Immature natural killer cell (primary cell): ENCODE measurements at places on chromosomes 6 and 20. TPM values are rescaled to one million over a fixed set of nuclear protein-coding genes. Genes with fewer than 3 reads are reported as not detected.

Gene SOBP
- polyA plus RNA-seq: not detected

Gene SLPI
- polyA plus RNA-seq: not detected

Gene COL9A1
- not detected for polyA plus RNA-seq

Gene OOEP
- polyA plus RNA-seq: 0.29 TPM

Gene SLA2
- 24.1 TPM for polyA plus RNA-seq

Gene PNLDC1
- 0.21 TPM for polyA plus RNA-seq

Gene UBE3D
- polyA plus RNA-seq: 4.1 TPM

- no peak for DNase-seq
These were observed 126.3 kb downstream of the PRND start for GRCh38 chr20:4848041-4848440.

DNA sequence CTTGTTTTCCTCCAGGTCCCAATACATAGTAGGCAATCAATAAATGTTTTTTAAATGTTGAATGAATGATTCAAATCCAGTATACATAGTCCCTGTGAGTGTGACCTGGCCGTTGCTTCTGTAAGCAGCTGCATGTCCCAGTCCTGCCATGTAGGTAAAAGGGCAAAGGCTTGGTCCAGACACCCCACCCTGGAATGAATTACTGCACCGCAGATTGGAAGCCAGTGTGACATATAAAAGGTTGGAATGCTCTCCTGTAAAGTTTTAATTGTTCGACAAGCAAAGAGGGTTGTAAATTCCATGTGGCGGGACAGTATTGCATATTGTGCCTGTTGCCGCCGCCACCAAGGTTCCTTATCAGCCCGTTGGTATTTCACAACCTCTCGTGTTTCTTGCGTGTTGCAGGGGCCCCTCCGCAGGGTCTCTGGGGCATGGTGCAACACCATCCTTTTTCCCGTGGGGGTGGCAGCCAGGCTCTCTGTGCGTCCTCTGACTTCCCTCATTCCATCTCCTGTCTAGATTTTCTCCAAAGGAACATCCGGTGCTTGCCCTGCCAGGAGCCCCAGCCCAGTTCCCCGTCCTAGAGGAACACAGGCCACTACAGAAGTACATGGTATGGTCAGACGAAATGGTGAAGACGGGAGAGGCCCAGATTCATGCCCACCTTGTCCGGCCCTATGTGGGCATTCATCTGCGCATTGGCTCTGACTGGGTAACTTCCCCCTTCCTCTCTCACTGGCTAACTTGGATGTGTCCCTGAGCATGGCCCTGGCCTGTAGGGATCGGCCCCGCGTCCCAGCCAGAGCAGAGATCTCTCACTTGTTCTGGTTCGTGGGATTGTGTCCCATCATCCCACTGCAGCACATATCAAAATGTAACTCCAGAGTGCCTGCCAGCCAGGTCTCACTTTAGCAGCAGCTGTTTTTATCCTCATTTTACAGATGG lies 20.3 kb downstream of the POFUT1 start:
- DNase-seq: no peak

DNA sequence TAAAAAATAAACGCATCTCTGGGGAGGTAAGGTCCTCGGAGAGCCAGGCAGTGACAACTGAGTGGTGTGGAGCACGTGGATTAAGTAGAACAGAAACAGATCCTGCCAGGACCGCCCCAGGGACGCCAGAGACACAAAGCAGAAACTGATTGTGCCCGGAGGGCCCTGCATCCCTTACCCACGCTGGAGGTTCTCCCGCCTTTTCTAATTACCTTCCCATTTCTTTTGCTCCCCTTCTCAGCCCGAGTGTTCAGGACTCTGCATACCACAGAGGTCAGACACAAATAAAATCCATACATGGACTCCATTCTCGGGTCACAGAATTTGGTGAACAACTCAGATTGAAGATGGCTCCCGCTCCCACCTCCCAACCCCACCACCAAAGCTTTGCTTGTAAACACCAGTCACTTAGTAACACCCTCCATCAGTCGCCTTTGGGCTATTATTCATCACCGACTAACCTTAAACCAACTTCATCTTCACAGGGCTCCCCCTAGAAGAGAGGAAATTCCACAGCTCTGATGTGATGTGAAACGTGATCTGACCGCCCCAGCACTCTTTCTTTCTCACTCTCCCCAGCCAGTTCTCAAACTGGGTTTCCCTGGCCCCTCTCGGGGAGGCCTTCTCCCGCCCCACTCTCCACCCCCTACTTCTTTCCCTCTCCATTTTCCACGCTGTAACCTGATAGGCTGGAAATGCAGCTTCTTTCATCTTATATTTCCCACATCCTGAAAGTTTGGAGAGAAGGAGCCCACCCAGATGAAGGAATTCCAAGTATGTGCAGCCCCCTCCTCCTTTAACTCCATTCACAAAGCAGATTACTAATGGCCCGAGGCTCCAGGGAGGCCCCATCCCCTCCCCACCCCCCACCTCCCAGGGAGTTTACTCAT lies 32.5 kb upstream of the PIM1 start:
- peak; percentile 7 for DNase-seq

DNA sequence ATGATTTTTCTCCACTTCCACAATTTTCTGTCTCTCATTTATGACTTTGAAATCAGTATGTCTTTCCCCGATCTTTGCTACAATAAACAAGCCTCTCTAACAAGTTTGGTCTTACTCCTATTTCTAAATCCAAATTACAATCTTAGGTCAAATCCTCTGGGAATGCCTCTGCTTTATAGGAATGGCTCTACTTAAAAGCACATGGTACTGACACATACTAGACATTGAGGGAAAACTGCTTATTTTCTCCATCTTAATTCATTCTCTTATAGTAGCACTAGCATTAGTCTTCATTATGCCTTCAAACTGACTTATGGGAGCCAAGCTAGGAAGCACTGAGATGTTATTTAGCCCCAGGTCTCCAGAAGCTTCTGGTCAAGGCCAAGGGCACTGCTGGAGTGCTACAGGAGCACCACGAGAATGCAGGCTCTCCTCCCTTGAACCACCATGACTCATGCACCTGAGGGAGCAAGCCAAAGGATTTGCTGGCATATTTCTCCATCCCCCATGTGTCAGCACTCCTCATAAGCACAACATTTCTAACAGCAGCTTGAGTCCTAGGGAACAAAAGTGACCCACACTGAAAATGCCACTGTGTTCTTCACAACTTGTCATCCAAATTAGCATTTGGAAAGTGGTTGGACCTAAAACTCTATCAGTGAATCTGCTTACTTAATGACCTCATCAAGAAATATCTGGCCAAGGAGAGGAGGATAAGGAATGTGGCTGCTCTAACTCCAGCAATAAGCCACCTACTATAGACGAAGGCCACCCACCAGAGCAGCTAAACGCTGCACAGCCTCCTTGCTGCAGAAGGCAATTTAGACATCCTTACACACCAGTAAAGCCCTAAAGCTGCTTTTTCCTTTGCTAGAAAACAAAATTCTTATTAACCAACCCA lies 156.8 kb upstream of the KCNQ5 start:
- DNase-seq: no peak

DNA sequence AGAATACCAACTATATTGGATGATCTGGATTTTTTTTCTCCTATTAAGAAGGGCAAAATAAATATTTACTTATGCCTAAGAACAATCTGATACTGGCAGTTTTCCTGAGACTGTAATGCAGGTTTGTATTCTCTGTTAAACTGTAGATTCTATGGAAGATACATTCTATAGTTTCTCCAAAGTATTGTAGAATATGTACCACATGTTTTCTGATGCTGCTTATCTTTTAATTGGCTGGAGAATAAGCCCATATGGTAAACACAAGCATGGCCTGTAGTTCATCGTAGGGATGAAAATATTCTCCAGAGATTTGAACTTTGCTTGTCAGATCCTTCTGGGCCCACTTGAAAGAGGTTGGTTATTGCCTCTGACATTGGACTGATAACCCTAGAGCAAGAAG lies 99.1 kb downstream of the CENPW start:
- DNase-seq: no peak

- no peak for DNase-seq
These were observed 606 bp downstream of the ID4 start for GRCh38 chr6:19837511-19838441.

DNA sequence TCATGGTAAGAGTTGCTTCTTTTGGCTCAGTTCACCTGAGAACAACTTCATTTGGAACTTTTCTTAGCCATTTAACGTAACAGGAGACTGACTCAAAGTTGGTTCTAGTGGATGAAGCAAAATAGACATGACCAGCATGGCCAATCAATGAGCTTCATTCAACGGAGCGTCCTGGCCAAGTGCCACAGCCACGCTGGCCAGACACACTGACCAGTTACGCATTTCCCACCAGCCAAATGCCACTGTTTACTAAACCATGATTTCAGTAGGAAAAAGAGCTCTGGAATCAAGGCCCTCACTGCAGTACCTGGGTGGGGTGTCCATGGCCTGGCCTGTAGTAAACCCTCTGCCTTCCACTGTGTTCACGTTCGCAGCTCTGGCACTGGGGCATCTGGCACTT lies 80.4 kb downstream of the POPDC3 start:
- DNase-seq: no peak

GRCh38 chr20:22700367-22700766 lies 116.0 kb upstream of the FOXA2 start:
- DNase-seq: no peak

DNA sequence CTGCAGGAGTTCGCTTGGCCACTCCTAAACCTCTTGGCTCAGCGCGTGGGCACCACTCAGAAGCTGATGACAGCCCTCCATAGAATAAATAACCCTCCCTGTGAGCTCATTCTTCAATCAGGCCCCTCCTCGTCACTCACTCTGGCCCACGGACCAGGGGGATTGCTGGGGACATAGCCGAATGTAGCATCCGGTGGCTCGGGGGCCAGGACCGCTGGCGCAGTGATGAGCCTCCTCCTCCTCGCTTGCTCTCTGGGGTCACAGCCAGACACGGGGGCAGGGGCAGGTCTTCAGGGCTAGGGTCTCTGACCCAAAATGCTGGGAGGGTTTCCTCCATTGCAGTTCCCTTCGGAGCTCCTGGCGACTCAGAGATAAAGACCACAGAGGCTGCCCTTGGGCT lies 79.9 kb downstream of the TFAP2C start:
- no peak for DNase-seq

- peak; percentile 19 for DNase-seq
These were observed 1.1 kb downstream of the EIF2S2 start for GRCh38 chr20:34110745-34111641.

DNA sequence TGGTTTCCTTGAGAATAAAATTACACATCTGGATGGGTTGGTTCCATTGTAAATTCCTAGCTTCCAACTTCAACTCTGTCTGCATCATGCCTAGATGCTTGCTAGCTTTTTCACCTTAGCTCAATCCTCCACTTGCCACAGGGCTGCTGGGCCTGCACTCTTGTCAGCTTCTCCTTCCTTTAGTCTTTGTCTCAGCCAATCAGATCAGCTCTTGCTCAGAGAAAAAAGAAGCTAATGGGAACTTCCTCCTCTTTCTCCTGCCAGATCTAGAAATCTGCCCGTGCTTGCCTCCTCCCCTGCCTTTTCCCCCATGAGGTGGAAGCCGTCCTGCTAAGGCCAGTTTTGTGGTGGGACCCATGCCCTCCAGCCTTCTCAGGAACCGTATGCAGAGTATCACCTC lies 18.5 kb downstream of the RAE1 start:
- DNase-seq: no peak

- DNase-seq: no peak
These were observed 289 bp downstream of the FOXP4 start for GRCh38 chr6:41546475-41546865.

GRCh38 chr6:37123957-37124729 lies 45.8 kb upstream of the PIM1 start:
- no peak for DNase-seq

DNA sequence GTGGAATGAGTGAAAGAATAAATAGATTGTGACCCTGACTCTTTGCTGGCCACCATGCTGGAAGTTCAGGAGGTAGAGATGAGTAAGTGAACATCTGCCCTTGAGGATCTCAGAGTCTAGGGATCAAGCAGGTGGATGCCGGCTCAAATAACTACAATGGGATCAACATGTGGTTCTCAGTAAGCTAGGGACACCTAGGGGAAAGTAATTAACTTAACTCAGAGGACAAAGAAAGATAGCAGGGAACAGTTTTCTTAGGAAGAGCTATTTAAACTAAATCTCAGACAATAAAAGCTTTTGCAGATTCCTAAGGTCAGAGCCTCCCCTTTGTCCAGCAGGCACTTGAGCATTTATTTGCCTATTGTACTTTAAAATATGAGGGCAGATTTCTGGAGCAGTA lies 29.1 kb downstream of the SLC13A3 start:
- no peak for DNase-seq

DNA sequence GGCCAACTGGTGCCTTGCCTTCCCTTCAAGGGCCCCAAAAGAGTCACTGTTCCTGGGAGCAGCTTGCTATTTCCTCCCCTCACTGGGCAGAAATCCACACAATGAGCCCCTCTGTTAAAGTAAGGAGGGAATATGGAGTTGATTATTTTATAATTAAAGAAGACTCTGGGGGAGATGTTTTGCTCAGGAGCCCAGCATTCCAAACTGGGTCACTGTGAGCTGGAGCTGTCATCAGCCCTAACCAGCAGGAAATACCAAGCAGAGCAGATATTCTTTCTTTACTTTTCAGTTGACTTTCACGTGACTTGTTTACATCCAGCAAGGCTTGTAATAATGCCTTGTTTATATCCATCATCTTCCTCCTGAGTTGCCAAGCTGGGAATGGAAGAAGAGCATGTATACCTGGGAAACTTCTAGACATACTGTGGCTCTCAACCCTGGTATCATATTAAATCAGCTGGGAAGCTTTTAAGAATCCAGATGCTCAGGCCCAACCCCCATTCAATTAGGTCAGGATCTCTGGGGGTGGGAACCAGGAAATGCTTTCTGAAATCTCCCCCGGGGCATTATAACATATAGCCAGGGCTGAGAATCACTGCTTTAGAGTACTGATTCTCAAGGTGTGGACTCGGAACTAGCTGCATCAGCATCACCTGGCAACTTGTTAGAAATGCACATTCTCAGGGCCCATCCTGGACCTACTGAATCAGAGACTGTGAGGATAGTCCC lies 175.6 kb upstream of the MYLIP start:
- DNase-seq: no peak

- DNase-seq: no peak
These were observed 66.8 kb upstream of the RPS6KA2 start for GRCh38 chr6:166693880-166694279.

- DNase-seq: no peak
These were observed 639.6 kb downstream of the EPHA7 start for GRCh38 chr6:92779746-92780145.

- DNase-seq: no peak
These were observed 9.2 kb upstream of the LY86 start for GRCh38 chr6:6579281-6579680.

DNA sequence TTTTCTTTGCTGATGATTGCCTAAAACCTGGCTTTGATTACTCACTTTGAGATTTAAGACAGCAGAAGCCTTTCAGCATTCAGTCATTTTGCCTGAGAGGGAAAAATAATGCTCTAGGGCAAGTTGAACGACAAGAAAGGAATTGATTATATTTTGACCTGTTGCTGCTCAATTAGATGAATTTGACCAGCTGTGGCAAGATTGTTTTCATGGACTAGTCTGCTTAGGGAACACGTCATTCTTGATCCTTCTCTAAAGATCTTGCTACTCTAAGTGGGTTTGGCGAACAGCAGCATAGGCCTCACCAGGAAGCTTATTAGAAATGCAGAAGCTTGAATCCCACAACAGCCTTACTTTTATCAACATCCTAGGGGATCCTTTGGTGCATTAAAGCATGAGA lies 59.7 kb upstream of the PHACTR1 start:
- DNase-seq: no peak

GRCh38 chr20:15191082-15191723 lies 853.8 kb upstream of the FLRT3 start:
- DNase-seq: no peak

- DNase-seq: no peak
These were observed 83.8 kb downstream of the FOXF2 start for GRCh38 chr6:1473166-1473565.

GRCh38 chr6:33885132-33886057 lies 81.6 kb upstream of the MLN start:
- no peak for DNase-seq
